Stimulated activated naive CD4-positive, alpha-beta T cell treated with Interleukin-2 at 50 U/mL for 16 hours (primary cell): ENCODE measurements at places on chromosomes 5 and 9.

DNA sequence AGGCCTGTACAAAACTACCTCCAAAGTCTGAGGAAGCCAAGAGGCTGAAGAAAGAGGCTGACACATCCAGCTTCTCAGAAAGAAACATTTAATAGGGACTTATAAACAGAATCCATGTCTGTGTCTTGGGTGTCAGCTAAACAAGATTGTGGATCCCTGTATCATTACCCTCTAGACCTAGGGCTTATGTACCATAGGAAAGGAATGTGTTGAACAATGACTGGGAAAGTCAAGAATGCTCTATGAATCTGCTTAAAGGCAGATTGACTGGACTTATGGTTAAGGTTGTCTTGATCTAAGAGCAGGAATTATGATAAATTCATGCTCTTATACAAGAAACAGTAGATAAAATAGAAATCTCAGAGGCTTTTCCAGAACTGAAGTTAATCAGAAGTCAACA, 335.7 kb upstream of the RPS23 start:
- DNase-seq, result no peak

DNA sequence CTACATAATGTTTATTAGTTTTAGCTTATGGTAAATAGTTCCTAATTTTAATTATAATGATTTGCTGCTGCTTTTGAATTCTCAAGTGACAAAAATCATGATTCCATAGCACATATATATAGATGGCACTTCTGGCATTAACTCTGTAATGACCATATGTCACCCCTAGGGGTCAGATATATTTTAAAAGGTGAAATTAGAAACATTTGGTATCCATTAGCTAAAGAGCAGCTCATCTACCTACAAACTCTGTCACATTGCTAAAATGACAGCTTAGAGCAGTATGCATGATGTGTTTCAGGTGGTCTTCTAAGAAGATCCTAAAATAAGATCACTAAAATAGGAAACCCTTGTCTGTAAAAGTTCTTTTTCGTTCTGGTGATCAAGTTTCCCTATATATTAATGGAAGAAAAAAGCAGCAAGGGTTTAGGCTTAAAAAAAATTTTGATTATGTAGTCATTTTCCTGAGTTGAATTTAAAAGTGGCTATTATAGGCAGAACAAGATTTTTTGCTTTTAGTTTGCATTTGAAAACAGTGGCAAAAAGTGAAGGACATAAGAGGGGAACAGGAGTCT, 157.7 kb upstream of the POU5F2 start:
- no peak for DNase-seq

- no peak for DNase-seq
These were observed 700.7 kb upstream of the GRAMD2B start for GRCh38 chr5:125722550-125722949.

DNA sequence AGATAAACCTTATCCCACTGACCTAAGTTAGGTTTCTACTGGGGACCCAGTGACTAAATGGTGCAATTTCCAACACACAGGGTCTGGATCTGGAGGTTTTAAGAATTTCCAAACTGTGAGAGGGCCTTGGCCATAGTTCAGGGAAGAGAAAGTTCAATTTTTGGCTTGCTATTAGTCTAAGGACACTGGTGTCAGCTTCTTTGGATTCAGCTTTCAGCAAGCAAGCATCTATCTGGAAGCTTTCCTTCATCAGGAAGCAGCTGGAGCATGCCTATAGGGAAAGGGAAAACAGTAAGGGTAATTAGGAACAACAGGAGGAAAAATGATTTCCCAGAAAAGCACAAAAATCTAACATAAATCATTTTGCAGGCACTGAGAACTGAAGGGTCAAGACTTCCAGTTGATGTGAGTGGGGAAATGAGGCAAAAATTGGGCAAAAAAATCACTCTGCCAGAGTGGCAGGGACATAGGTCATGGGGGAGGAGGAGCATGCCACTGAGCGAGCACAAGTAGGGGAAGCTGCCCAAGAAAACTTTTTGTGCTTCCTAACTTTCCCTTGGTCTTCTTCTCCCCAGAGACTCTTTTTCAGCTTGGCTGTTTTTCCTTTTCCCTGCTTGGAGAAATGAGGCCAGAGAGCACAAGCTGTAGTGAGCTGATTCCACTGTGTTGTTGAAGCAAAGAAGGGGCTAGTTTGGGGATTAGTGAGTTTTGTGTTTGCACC, 299.6 kb downstream of the FGF10 start:
- DNase-seq, result no peak

DNA sequence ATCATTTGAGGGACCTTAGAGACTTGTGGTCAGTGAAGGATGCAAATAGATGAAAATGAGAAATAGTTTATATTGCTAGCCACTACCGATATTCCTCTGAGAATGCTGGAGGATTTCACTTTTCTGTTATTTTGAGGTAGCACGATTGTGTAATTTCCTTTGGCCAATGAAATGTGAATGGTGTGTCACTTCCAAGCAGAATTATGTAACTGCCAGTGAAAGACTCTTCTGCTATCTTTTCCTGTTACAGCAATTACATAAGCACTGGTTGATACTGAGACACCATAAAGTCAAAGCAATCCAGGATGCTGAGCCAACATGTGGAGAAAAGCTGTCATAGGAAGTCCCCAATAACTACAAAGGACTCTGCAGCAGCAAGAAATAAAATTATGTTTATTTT, 3.6 kb upstream of the PCDHA2 start:
- no peak for DNase-seq

DNA sequence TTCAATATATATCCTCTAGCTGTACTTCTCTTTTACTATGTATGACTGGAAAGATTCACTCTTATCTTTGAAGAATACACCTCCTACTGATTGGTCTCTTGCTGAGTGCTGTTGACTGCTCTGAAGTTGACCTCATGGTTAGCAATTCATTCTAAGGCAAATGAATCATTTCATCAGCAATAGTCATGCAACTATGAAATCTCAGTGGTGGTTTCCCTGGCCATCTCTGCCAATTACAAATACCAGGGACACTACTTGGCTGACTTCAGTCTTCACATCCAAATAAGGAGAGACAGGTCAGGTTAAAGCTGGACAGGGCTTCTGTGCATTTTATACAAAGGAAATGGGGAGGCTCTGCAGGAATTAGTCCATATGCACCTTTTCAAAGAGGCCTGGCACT, 333.5 kb upstream of the ACTBL2 start:
- no peak for DNase-seq

- DNase-seq, result no peak
These were observed 233.8 kb downstream of the CCDC171 start for GRCh38 chr9:15786616-15787015.

- DNase-seq, result no peak
These were observed 25.8 kb downstream of the UIMC1 start for GRCh38 chr5:176980818-176981217.

- no peak for DNase-seq
These were observed 129.6 kb upstream of the PPP1R26 start for GRCh38 chr9:135350003-135350315.

DNA sequence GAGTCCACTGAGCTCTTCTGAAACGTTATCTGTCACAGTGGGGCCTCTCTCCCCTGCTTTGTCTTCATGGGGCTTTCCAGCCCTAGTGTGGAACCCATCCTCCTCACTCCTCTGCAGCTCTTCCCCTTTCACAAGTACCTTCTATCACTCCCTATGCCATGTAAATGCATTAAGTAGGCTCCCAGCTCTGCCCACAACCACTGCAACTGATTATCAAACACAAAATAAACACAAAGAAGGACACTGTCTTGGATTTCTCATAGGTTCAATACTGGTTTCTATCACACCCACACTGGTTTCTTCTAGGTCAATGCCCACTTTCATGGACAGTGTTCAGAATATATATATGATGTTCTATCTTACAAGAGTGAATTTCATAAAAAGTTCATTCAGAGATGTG, 139.4 kb downstream of the GNAQ start:
- DNase-seq, result no peak

DNA sequence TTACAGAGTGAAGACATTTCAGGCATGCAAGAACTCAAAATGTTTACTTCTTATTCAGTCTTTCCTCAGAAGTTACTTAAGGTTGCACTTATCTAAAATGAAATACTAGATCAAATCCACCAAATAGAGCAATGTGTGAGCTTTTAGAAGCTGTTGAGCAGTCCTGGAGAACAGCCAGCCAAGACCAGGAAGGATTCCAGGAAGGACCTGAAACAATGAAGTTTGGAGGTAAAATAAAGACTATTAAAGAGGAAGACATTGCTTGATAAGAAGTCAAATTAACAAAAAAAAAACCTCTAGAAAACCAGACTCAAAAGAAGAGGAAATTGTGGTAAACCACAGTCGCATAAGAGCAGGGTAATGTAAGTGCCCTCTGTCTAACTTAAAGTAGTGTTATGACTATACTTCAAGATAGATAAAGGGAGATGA, 156.2 kb upstream of the S1PR3 start:
- DNase-seq, result no peak

DNA sequence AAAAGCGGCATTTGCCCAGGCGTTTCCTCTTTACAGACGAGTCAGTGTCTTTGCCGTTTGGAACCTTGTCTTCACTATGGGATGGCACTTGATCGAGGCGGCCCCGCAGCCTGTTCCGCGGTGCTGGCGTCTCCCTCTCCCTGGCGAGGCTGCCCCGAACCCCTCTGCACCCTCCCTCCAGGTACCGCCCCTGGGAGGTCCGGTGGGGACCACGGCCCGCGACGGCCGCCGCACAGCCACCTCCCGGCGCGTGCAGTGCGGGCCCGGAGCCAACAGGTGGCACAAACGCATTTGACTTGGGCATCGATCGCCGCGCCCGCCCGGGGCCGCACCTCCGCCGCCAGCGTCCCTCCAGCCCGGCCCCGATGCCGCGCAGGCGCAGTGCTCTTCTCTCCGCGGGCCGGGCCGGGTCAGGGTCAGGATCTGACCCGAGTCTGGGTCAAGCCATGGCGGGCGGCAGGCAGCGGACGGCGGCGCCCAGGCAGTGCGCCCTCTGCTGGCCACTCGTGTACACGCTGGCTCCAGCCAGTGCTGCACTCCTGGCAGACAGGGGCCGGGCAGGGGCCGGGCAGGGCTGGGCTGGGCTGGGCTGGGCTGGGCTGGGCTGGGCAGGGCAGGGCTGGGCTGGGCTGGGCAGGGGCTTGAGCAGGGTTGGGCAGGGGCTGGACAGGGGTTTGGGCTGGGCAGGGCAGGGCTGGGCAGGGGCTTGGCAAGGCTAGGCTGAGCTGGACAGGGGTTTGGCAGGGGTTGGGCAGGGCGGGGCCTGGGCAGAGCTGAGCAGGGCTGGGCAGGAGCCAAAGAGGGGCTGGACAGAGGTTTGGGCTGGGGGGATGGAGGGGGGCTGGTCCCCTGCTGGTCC, 155.8 kb upstream of the IRX4 start:
- DNase-seq, result peak; percentile 48

GRCh38 chr5:27494887-27495286, 456.5 kb upstream of the CDH9 start:
- no peak for DNase-seq

DNA sequence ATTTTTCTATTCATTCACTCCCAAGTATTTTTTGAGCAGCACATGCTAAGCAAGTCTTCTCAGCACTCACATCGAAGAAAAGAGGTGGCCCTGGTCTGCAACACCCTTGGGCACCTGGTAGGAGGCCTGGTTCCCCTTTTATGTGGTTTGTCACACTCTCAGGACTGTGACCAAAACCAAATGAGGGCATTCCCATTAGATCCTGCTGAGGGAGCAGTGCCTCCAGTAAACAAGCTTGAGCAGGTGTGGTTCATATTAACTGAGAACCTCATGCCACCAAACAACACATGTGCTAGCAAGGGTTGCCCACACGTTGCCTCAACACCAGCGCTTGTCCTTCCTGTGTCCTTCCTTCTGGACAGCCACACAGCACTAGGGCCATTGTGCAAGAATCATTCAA, 26.9 kb upstream of the SYK start:
- no peak for DNase-seq

DNA sequence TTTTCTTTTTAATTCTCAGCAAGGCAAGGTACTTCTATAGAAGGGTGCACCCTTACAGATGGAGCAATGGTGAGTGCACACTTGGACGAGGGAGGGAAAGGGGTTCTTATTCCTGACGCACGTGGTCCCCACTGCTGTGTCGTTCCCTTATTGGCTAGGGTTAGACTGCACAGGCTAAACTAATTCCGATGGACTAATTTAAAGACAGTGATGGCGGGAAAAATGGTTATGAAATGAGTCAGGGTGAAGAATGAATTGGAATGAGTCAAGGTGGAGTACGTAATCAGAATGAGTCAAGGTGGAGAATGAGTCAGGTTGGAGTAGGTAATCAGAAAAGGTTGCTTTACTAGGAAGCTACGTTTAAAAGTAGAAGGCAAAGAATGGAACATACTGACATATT, 2.1 kb upstream of the HMGCS1 start:
- DNase-seq, result peak; percentile 22

DNA sequence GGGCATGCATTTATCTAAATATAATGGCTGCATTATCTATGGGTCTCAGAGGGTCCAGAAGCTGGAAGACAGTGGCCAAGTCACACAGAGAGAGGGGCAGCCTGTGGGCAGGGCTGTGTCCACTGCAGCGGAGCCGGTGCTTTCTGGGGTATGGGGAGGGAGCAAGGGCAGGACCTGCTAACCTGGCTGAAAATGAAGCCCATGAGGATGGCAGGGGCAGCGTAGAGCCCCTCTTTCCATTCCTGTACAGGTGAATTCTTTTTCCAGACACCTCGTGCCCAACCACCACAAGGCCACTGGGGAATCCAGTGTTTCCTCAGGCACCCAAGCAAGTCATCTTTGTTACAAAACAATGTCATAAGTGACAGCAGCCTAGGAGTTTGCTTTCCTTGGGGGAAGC, 305.9 kb upstream of the IRX4 start:
- DNase-seq, result no peak

- no peak for DNase-seq
These were observed 86.5 kb upstream of the ARRDC3 start for GRCh38 chr5:91469517-91470165.

GRCh38 chr9:5446451-5447236, 3.7 kb upstream of the CD274 start:
- no peak for DNase-seq

- no peak for DNase-seq
These were observed 356.7 kb upstream of the TRPC7 start for GRCh38 chr5:136722086-136722485.

DNA sequence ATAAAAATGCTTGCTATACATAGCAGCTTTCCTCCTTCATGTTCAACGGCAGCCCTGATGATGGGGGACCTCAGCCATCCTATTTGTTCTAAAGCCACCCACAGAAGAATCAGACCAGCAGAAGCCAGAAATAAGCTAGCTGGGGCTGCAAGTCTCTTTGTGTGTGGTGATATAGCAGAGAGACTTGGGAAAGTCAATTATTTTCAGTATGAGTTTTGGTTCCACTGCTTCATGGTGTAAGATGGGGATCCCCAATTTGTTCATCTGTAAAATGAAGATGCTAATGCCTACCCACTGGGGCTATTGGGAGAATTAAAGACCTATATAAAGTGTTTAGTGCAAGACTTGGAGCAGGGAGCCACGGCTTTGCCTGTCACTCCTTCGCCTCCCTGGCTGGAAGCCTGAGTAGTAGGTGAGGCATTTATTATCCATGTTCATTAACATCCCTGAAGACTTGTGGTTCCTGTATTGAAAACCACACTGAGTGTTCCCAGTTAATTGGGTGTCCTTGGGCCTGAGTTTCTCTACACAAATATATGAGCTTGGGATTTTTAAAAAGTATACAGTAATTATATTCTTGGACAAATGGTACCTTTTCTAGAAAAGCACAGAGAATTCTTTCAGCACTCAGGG, 210.1 kb upstream of the SLC24A2 start:
- DNase-seq, result no peak

GRCh38 chr5:180049185-180049548, 22.4 kb downstream of the RNF130 start:
- DNase-seq, result no peak
